ENCODE measurements at places on chromosomes 16 and 17.

DNA sequence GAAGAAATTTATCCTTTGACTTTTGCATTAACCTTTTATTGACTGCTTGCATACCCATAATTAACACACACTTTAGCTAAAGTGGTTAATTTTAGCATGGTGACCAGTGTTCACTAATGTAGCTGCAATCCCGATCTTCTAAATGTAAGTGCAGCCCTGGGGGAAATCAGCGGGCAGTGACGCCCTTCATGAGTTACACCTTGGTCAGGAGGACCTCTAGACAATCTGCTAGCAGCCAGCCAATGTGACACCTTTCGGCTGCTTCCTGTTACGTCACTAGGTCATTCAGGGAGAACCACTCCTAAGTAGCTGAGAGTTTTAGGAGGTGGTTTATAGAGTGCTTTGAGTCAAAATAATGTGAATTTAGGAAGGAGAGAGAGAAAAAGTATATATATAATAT, 180.5 kb downstream of the IRX3 start:
- DNase-seq, result no peak

DNA sequence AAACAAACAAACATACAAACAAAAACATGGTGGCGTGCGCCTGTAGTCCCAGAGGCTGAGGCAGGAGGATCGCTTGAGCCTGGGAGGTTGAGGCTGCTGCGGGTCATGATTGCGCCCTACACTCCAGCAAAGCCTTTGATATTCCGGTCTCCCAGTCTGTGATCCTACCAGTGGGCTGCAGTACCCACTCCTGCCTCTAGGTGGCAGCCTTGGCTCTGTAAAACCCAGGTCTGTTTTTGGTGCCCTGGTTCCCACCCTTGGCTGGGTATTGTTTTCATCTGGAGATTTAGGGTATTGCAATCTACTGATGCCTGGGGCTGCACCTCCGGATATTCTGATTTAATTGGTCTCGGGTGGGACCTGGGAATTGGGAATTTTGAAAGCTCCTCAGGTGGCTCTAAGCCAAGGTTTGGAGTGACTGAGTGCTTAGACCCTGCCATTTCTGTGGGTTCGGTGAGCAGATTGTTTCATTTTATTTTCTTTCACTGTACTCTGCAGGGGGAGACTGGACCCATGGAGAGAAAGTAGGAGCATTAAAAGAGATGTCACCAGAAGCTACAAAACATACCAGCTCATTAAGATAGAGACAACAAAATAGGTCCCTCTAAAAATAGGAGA, 40.5 kb downstream of the MYH3 start:
- DNase-seq, result peak; percentile 77

DNA sequence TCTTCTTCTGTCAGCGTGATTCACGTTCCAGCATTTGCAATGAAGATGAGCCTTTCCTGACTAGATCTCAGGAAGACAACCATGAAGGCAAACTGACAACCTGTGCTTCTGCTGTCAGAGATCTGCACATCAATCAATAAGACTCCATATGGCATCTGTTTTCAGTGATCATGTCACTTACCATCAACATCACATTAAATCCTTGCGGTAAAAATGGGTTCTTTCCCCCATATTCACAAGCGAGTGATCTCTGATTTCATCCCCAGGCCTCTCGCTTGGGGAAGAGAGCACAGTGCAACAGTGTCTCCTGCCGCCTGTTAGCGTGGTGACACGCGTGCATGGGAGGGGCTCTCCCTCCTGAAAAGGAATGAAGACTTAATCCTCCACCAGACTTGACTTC, 11.1 kb downstream of the NACA2 start:
- no peak for DNase-seq

GRCh38 chr16:19436540-19436939, 18.9 kb downstream of the TMC5 start:
- no peak for DNase-seq

DNA sequence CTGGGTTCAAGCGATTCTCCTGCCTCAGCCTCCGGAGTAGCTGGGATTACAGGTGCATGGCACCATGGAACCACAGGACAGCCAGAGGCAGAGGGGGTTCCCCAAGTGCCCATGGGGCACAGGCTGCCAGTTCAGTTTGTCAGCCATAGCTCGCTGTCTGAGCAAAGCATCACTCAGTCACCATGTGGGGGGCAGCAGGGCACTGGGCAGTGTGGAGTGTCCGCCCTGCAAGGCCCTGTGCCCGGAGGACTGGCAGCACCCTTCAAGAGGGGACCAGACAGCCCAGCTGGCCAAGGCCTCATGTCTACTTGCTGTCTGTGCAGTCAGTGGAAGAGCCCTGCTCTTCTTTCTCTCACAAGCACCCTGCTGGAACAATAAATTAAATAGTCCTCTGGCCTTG, 6.4 kb downstream of the ALYREF start:
- DNase-seq, result no peak

DNA sequence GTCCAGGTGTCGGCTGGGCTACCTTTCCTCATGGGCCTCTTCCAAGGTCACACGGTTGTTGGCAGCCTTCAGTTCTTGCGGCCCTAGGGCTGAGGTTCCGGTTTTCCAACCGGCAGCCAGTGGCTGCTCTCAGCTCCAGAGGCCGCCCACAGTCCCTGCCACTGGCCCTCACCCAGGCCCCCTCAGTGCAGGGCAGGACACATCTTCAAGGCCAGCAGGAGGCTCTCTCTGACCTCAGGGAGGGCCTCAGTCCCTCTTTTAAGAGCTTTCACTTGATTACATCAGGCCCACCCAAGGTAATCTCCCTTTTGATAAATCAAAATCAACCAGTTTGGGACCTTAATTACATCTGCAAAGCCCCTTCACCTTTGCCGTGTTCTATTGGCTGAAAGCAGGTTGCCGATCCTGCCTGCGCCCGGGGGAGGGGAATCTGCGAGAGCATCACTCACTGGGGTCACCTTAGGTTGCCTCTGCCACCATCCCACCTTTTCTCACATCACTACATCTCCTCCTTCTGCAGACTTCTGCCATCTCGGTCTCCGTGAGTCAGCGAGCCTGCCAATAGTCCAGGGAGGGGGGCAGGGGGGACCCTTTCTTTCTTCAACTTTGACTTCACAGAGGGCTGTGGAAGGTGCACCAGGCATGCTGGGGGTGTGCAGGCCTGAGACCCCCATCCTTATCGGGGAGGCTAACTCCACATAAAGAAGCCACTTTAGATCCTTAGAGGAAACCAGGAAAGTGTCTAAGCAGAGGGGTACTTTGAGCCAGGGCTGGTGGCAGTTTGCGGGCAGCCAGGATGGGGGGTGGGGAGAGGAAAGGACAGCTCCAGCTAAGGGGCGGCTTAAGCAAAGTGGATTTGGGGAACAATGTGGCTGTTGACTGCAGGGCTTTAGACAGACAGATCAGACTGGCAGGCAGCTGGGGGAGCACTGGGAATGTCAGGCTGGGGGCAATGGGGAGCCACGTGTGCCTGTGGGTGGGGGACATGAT, 28.8 kb upstream of the NXPH3 start:
- no peak for DNase-seq
